ENCODE measurements at places on chromosomes 7 and 10. TPM values are rescaled to one million over a fixed set of nuclear protein-coding genes. Genes with fewer than 3 reads are reported as not detected.

DNA sequence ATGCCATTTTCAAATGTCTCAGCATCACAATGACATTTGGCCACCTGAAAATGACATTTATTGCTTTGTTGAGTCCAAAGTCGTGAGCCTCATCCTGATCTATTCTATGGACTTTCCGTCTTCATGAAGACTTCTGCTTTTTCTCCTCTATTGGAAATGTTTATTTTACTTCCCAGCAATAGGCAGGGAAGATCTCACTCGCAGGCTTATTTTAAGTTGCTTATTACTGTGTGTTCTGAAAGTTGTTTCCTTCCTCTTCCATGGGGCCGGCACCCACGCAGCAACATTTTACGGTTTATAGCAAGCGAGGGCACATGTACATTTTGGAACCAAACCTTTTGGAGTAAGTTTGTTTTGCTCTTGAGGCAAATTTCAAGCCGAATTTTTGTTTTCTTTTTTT, 221.0 kb upstream of the KLF6 start:
- H3K27me3 ChIP-seq = no peaks in the 10 kb centered on the region
- no peaks in the 10 kb centered on the region for H3K36me3 ChIP-seq
- no peaks in the 10 kb centered on the region for H3K4me1 ChIP-seq
- H3K27ac ChIP-seq = no peak overlapping the region

GRCh38 chr7:105448181-105448580, 59.5 kb upstream of the SRPK2 start:
- DNase-seq = no peak
- H3K27ac ChIP-seq = no peak overlapping the region
- H3K4me3 ChIP-seq = no peak overlapping the region
- no peaks in the 10 kb centered on the region for H3K4me1 ChIP-seq

DNA sequence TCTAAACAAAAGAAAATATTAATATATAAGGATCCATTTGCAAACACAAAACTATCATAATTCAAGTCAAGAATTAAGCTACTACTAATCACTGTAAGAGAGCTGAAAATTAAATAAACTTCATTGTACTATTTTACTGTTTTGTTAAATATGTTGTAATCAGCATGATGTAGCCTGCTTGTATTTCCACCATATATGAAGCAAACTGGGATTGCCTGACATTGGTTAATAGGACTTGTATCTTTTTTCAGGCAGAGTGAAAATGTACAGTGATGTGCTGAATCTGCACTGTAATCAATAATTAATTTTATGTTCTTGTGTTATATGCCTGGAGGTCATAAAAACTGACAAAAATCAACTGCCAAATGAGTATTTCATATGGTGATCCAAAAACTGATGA, 25.4 kb downstream of the TRDMT1 start:
- H3K4me3 ChIP-seq = no peak overlapping the region
- H3K27me3 ChIP-seq = no peaks in the 10 kb centered on the region
- DNase-seq = no peak
- H3K36me3 ChIP-seq = no peaks in the 10 kb centered on the region
- H3K27ac ChIP-seq = no peak overlapping the region
- no peaks in the 10 kb centered on the region for H3K4me1 ChIP-seq

DNA sequence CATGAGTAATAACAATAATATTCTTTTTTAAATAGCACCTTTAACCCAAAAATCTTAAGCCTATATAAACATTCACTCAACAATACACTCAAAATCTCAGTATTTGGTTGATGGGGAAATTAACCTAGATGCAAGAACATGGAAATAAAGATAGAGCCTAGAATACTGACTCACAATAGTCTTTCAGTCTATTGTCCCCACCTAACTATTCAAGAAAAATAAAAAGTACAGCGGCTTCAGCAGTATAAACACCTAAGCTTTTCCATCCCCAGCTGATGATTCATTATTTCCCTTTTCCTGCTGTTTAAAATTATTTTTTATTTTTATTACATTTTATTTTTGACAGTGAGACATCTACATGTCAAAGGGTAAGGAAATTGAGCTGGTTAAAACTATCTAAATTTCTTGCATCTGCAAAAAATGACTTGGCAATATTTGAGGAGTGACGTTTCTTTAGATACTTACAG, 201.4 kb downstream of the FZD1 start:
- no peaks in the 10 kb centered on the region for H3K36me3 ChIP-seq
- no peaks in the 10 kb centered on the region for H3K27me3 ChIP-seq
- no peak overlapping the region for H3K4me3 ChIP-seq
- no peak for DNase-seq

DNA sequence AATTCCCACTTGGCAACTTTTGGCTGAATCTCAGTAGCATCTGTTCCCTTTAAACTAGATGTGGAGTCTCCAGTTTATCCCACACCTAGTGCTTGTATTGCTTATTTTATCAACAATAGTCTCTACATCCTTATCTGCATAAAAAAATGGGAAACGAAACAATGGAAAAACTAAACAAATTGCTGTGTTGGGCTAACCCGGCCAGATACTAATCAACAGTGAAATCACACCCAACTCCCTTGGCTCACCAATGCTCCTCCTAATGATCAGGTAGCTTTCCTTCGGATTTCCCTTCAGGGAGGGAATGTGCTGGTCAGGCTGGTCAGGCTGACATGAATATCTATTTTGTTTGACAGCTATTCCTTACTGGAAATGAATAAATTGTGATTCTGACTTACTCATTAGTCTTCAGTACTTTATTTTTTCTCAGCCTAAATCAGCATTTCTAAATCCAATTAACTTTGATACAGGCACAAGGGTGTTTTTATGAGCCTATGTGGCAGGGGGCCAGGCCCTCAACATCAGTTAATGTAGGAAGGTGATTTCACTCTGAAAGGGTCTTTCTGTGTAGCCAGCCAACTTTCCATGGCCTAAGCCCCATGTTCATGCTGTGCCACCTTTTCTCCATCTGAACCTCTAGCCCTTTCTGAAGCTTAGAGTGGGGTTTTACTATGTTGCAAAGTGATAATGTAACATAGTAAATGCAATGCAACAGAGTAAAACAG, 170.5 kb upstream of the NPSR1 start:
- H3K4me3 ChIP-seq = no peak overlapping the region
- no peaks in the 10 kb centered on the region for H3K36me3 ChIP-seq
- H3K27me3 ChIP-seq = no peaks in the 10 kb centered on the region
- no peak overlapping the region for H3K27ac ChIP-seq
- no peaks in the 10 kb centered on the region for H3K4me1 ChIP-seq

The FFAR4 gene
- not detected for polyA plus RNA-seq

The CHAT gene
- polyA plus RNA-seq = not detected
